ENCODE measurements at places on chromosomes 5 and 9.
A peak's percentile ranks its signal among the peaks of the same experiment; 100 is the strongest.

GRCh38 chr5:10860196-10860543 lies 99.1 kb upstream of the DAP start:
- no peak for DNase-seq

GRCh38 chr9:113577525-113578261 lies 114.2 kb downstream of the RGS3 start:
- no peak for DNase-seq

DNA sequence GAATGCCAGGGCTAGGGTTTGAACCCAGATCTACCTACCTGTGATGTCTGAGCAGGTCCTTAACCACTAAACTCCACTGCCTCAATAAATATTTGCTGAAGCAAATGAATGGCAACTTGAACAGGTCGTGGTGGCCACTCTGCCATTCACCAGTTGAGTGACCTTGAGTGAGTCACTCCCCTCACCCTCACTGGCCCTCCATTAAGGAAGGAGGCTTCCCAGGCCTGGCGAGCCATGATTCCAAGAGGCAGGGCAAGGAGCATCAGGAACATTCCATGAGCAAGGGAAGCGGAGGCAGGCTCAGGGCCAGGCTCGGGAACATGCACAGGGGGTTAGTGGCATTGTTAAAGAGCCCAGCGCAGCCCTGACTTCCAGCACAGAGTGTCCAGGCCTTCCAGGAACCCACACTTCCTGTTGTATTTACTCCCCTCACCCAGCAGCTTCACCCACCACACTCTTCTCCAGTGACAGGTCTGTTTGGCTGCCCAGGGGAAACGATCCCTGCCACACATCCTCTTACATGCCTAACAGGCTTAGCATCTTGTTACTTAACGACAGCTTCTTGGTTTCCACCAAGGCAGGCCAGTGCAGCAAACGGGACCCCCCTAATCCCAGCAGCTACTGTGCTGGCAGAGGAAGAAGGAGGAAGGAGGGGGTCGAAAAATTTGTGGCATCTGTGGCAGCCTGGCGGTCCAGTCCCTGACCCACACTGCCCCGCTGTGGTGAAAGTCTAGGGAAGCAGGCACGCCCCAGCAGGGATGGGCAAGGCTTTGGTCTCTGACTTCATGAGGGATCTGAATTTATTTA lies 43.7 kb upstream of the TTC1 start:
- DNase-seq, result peak; percentile 5

GRCh38 chr5:15837551-15838289 lies 337.7 kb downstream of the FBXL7 start:
- no peak for DNase-seq

- no peak for DNase-seq
Observed at GRCh38 chr5:128062172-128062746, 21.3 kb upstream of the SLC12A2 start.

GRCh38 chr9:91644433-91644832 lies 220.8 kb upstream of the NFIL3 start:
- no peak for DNase-seq

GRCh38 chr5:122929001-122929400 lies 83.6 kb downstream of the SNX24 start:
- DNase-seq, result no peak

DNA sequence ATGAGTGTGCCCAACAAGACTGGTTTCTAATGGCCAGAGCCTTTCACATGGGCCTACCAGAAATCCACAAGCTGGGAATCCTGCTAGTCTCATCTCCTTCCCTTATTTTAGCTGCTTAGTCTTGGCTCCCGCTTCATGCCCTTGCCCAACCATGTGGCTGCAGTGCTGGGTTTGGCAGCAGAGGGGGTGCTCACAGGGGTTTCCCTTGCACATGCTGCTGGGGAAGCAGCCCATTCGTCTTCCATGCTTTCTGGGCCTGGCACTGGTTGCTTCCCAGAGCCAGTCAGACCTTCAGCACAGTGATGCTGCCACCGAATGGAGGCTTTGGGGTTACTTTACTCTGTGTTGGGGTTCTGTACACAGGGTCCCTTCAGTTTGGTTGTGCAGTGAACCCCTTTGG lies 26.3 kb downstream of the SLC46A2 start:
- DNase-seq, result no peak

GRCh38 chr5:31850981-31851689 lies 212.2 kb downstream of the PDZD2 start:
- DNase-seq, result no peak

DNA sequence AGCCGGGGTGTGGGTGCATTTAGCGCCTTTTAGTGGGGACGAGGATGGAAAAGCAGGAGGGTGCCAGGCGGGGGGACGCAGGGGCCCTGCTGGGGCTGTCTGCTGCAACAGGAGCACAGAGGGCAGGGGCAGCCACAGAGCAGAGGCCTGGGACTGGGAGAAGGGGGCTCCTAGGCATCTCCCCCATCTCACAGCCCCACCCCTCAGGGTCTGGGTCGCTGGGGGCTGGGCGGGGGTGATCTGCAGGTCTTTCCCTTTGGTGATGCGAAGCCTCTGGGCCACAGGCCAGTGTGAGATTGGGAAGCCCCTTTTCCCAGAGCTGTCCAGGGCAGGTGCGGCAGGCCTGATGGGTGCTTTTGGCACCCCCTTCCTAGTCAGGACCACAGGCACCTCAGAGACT lies 4.8 kb downstream of the TOR2A start:
- DNase-seq, result no peak

GRCh38 chr5:126521130-126521529 lies 73.9 kb downstream of the ALDH7A1 start:
- no peak for DNase-seq

DNA sequence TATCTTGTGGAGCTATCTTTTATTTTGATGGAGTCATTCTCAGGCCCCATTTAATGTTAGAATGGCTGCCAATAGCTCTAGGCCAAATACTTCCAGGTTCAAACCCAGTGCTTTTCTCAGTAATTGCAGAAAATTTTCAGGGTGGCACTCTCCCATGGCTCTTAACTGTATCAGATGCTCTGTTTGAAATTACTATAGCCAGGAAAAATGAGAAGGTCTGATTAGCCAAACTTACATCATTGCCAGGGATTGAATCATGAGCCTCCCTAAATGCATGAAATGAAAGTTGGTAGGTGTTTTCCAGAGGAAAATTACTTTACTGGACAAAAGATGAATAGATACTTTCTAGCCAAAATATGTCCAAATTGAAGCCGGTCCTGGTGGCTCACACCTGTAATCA lies 404.8 kb downstream of the MAT2B start:
- no peak for DNase-seq

- DNase-seq, result no peak
Observed at GRCh38 chr5:14313986-14314690, 171.0 kb downstream of the TRIO start.

DNA sequence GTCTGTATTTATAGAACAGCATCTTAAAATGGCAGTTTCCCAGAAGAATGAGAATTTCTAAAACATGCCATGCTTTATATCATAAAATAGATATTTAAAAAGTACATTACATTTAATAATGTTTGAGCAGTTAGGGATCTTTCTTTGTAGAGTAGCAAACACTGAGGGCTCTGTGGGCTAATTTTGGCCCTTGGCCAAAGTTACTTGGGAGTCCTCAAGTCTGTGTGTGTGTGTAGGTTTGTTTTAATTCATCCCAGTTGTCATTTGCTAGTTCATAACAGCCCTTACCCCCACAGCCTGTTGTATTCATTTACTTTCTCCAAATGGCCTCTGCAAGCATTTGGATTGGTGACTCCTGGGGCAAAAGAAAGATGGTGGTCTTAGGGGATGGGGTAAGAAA lies 576.4 kb upstream of the SGCD start:
- no peak for DNase-seq

- no peak for DNase-seq
Observed at GRCh38 chr5:128346038-128346437, 192.0 kb downstream of the FBN2 start.

DNA sequence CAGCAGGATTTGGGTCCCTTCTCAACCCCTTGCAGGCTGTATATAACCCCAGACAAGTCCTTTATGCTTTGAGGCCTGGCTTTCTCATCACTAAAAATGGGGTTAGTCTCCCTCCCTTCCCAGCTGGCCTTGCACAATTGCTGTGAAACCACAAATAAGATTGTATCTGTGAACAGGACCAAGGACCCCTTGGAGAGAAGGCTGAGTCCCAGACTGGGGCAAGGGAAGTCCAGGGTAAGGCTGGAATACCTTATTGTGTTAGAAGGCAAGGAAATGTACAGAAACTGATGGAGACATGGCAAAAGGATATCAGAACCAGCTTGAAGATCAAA lies 11.4 kb downstream of the MACROH2A1 start:
- DNase-seq, result no peak

DNA sequence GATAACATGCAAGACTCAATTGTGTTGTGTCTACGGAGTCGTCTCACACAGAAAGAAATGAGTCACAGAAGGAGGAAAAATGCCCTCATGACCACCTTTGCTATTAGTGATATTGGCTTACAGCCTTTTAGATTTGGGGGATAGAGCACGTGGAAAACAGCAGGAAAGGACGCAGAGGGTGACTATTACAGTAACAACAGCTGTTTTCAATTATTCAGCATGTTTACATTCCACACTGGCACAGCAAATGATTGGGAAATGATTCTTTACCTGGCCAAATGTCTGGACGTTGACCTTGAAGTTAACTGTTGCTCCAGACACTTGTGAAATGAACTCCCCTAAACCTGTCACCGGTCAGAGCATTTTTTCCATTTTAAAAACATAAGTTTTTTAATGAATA lies 46.8 kb downstream of the APTX start:
- no peak for DNase-seq

GRCh38 chr5:123000731-123001130 lies 35.8 kb downstream of the PPIC start:
- DNase-seq, result no peak

- DNase-seq, result no peak
Observed at GRCh38 chr5:134135091-134135655, 20.7 kb downstream of the TCF7 start.

- DNase-seq, result peak; percentile 79
Observed at GRCh38 chr5:131396015-131396414, 132.2 kb downstream of the CDC42SE2 start.

DNA sequence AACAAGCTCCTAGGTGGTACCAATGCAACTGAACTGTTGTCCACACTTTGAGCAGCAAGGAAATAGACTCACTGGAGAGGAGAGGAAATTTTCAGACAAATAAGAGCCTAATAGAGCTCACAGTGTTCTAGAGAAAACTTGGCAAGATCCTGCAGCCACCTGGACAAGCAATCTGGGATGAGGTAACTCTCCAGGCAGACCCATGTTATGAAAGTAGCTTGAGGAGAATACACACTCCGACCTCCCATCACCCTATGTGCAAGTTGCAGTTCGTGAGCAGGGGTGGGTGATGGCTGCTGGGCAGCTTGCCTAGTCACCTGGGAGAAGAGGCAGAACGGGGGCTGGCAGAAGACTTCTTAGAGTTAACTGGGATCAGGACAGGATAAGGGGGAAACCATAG lies 102.2 kb downstream of the KLF4 start:
- no peak for DNase-seq

- no peak for DNase-seq
Observed at GRCh38 chr9:135289081-135289491, 190.5 kb upstream of the PPP1R26 start.

GRCh38 chr9:17532461-17532860 lies 46.4 kb upstream of the SH3GL2 start:
- no peak for DNase-seq

DNA sequence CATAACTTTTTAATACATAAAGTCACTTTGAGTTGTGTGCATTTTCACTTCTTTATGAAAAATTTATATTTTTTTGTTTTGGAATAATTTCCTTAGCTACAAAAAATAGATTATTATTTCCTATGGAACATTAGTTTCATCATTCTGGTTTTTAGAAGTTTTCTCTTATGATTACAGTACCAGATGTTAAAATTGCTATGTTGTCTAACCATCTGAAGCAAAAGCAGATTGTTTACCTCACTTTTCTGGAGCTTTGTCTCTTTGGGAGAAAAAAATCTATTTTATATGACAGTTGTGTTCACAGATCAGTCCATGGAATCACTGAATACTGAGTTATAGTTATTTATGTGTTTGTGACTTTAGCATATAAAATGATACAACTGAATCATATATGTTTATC lies 708.9 kb upstream of the RIOK2 start:
- no peak for DNase-seq

DNA sequence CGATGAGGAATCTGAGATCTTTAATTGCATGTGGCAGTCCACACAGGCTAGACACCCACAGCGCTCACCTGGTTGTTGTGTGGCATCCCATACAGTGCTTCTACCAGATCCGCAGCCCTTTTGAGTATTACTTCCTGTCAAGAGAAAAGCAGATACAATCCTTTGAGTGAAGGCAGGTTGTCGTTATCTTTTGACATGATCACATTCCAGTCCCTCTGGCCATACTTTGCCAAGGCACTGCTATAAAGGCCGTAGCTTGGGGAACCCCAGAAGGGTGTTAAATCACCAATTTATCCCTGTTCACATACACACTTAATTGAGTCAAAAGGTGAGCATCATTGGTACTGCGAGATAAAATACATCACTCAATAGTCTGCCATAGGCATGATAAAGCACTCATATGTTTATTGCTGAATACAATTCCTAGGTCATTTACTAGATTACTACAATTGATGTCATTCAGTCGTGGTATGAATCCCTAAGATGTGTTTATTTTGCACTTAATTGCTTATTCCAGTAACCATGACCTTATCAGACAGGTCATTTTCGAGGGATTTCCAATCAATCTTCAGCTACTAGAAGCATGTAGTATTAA lies 385.6 kb downstream of the EBF1 start:
- no peak for DNase-seq

DNA sequence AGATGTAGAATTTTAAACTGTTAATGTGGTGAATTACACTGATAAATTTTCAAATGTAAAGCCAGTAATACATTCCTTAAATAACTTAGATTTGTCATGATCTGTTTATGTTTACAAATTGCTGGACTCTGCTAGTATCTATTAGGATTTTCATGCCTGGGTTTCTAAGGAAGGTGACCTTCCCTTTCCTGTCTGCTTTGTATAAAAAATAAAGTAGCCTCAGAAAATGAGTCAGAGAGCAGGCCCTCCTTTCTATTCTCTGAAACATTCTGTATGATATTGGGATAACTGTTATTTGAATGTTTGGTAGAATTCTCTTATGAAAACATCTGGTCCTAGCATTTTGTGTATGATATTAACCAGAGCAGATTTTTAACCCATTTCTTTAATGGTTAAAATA lies 255.3 kb downstream of the SYK start:
- DNase-seq, result no peak

- peak; percentile 31 for DNase-seq
Observed at GRCh38 chr9:74556685-74557084, 59.5 kb downstream of the RORB start.
